ENCODE measurements at places on chromosomes 1 and 21.

GRCh38 chr1:27862671-27863537 is 9.4 kb upstream of the THEMIS2 start:
- DNase-seq, result no peak

- no peak for DNase-seq
These were observed 113.4 kb upstream of the ATP1A1 start for GRCh38 chr1:116259663-116260062.

- no peak for DNase-seq
These were observed 363.0 kb downstream of the SETD4 start for GRCh38 chr21:35697321-35697808.

DNA sequence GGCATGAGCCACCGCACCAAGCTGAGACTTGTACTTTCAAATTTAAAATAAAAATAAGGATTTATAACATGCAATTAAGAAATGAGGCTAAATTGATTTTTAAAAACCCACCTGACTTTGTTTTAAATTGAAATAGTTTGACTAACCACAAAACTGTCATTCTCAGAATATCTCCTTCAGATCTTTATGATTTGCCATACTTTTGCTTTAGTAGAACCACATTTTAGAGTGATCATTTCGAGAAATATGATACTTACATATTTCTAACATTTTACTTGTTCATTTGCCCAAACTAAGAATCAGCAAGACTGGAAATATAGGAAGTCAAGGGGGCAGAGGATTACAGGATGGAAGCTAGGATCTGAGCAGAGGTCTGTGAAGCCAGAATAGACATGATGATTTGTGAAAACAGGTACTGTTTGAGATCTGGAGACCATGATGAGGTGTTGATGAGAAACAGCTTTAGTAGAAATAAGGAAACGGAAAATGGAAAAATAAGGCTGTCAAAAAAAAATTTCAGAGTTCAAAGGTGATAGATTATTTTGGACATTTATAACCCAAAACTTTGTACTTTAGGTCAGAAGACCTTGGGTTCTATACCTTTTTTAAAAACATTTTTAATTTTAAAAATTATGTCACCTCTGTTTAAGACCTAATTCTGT is 44.8 kb downstream of the GIPC2 start:
- no peak for DNase-seq

GRCh38 chr1:5338466-5338865 is 653.8 kb downstream of the NPHP4 start:
- no peak for DNase-seq

DNA sequence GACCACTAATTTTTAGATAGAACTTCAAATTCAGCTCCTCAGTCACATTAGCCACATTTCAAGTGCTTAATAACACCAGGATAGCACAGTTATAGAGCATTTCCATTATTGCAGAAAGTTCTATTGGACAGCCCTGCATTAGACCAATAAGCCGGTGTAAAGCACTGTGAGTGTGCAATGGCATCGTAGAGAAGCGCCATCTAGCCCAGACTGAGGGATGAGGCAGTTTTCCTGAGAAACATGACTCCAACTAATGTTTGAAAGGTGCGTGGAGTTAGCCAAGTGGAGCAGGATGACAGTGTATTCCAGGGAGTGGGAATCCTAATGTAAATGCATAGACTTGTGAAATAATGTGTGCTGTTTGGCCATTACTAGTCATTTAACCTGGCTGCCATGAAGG is 7.7 kb downstream of the RPE65 start:
- DNase-seq, result no peak

DNA sequence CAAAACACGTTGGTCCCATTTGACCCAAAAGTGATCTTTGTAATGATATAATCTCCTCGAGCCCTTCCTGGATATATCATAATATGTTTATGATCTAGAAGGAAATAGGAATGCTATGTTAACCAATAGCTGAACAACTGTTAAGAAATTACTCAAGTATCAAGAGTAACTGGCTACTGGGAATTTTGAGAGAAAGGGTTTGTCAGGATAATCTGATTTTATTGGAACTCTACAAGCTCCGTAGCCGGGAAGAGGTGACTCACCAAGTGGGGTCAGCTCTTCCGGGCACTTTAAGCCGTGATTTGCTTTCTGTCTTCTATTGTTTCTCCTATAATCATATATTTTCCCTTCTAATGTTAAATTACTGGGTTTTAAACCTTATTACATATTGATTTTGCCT is 250.5 kb upstream of the POGK start:
- no peak for DNase-seq

- DNase-seq, result no peak
These were observed 14.4 kb downstream of the RALGPS2 start for GRCh38 chr1:178739285-178740045.

- DNase-seq, result no peak
These were observed 61.3 kb downstream of the GLUL start for GRCh38 chr1:182330303-182330702.

DNA sequence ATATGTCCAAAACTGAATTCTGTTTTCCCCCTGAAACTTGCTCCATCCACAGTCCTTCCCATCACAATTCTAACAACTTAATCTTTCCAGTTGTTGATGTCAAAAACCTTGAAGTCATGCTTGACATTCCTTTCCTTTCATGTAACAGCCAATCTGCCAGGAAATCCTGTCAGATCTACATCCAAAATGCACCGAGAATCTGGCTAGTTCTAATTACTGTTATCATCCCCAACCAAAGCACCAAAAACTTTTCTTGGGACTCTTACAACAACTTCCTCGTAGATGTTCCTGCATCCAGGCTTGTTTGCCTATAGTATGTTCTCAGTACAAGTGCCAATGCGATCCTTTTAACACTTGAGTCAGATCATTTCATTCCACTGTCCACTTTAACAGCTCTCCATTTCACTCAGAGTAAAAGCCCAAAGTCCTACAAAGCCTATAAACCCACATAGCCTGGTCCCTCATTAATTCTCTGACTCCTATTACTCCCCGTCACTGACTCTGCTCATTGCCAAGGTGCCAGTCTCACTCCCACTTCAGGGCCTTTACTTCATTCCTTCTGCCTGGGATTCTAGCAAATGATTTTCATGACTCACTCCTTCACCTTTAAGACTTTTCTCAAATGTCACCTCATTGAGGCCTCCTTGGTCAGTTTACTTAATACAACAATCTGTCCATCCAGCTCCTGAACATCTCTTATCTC is 493.2 kb upstream of the NFIA start:
- DNase-seq, result no peak

- DNase-seq, result no peak
These were observed 3.2 kb downstream of the CCN1 start for GRCh38 chr1:85583611-85584263.

DNA sequence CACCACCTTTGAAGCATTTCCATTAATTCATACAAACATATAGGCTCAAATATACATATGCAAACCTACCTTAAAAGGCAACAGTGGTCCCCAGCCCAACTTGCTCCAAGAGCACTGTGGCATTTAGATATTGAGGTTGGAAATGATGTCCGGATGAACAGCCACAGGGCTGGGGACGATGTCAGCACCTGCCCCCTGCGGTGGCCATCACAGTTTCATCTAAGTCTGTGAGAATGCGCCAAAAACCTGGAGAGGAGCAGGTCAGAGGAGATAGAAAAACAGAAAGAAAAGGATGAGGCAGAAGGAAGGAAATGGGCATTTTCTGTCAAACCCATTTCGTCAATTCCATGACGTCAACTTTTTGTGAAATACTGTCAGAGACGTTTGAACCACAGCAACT is 67.4 kb downstream of the TIAM1 start:
- DNase-seq, result no peak

DNA sequence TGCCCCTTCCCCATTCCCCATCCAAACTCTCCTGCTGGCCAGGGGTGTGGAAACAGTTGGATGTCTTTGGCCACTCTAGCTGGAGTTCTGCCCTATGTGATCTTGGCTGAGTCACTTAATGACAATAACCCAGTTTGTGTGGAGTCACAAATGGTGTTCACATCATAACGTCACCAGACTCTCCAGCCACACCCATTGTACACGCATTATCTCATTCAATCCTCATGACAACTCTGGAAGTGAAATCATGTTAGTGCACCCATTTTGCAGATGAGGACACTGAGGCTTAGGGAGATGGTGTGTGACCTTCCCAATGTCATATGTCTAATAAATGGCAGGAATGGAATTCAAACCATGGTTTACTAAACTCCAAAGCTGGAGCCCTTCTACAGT is 1.2 kb upstream of the CDA start:
- no peak for DNase-seq

GRCh38 chr1:1665815-1666251 is 7.0 kb upstream of the CDK11B start:
- DNase-seq, result no peak

- no peak for DNase-seq
These were observed 26.5 kb downstream of the CYYR1 start for GRCh38 chr21:26546446-26547097.

- DNase-seq, result no peak
These were observed 9.4 kb downstream of the CR1L start for GRCh38 chr1:207654320-207654719.

GRCh38 chr1:100811808-100812207 is 82.8 kb downstream of the EXTL2 start:
- DNase-seq, result no peak

- no peak for DNase-seq
These were observed 45.8 kb downstream of the PDE9A start for GRCh38 chr21:42699196-42699595.

DNA sequence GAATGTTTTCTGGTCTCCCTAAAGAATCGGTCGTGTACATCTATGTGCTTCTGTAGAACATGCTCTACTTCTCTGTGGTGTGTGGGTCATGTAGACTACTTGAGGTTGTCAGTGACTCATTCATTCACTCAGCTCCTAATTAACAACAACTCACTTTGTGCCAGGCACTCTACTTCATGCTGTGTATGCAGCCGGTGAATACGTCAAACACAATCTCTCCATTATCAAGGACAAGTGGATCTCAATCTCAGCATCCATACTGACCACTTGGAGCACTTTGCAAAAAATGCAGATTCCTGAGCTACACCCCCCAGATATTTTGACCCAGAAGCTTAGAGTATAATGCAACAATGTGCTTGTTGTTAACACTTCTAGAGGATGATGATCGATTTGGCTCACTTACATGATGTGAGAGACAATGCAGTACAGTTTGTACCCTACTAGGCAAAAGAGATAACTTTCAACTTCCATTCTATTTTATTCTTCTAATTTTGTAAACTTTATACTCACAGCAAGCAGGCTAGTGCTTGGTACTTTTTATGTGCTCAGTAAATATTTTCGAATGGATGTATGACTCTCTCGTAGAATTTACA is 508.6 kb upstream of the ADAMTS5 start:
- no peak for DNase-seq

DNA sequence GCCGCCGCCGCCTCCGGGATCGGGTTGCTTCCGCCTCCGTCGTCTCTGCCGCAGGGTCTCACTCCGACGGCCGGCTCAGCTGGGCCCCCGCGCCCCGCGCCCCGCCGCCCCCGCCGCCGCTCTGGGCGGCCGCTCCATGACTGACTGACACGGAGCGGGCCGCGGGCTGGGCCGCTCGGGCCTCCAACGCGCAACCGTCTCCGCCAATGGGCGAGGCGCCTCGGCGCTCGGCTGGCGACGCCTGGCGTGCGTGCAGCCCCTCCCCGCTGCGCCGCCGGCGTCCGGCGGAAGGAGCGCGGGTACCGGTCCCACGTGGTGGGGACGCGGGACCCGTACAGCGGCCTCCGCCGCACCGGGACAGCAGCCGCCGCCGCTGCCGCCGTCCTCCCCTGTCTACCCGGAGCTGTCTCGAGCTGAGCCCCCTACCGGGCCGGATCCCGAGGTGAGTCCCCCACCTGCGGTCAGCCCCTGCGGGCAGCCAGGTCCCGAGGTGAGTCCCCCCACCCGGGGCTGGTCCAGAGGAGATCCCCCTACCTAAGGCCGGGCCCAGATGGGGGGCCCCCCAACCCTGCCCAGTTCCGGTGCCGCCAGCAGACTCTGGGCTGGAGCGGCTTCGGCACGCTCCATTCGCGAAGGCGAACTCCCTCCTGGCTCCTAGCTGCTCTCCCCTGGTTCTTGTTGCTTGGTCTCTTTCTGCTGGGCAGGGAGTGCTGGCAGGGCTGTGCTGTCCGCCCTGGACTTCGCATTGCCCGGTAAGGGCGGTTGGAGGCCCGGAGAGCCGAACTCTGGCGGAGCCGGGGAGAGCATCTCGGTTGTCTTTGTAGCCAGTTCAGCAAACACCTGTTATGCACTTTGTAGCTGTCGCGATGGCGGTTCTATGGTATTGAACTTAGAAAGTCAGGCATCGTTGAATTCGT is at the start of the genes TAF5L and URB2:
TAF5L (minus strand) TSS at position 208 of the 917 bp plus-strand sequence. CDS start 11,640 bp downstream, outside the sequence.
URB2 (plus strand) TSS at position 333 of the 917 bp plus-strand sequence. CDS start 1,387 bp downstream, outside the sequence.
- peak; percentile 59 for DNase-seq

DNA sequence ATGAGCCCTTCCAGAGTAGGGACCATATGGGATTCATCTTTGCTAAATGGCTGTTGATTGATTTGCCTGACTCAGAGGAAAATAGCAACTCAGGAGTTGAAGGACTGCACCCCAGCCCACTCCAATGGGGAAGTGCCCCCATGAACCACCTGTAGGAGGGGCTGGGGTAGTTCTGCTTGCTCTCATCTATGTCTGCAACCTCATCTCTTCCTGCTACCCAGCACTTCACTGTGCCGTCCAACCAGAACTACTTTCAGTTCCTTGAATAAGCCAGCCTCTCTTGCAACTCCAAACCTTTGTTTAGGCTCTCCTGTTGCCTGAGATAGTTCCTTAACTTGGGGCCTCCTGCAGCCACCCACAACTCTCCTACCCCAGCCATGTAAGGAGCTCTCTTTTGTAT is 26.6 kb downstream of the BEND5 start:
- no peak for DNase-seq

- no peak for DNase-seq
These were observed 42.5 kb downstream of the NEK2 start for GRCh38 chr1:211632808-211633523.

GRCh38 chr1:34865981-34866761 is 6.6 kb upstream of the SMIM12 start:
- peak; percentile 90 for DNase-seq

DNA sequence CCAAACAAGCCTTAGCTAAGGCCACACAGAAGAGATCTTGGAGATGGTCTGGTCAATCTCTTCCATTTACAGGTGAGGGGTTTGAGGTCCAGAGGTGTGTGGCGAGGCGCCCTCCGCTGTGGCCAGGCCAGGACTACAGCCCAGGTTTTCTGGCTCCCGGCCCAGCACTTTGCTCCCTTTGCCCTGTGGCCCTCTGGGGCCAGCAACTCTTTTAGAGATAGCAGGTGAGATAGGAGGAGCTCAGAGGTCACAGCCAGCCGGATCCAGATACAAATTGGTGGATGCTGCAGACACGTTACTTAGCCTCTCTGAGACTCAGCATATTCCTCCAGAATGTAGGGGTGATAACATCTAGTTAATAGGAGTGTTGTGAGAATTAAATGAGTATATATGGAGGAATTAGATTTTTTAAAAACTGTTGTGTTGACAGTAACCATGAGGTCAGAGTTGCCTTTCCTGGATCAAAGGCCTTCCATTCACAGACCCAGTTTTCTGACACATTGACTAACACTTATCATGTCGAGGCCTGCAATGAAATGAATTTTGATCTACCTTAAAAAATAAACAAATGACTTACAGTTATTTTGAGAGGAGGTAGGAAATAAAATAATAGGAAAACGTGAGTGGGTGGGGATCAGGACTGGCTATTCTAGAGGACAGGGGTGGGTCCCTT is 16.6 kb downstream of the TEX35 start:
- DNase-seq, result no peak

- no peak for DNase-seq
These were observed 5.7 kb downstream of the KCNQ4 start for GRCh38 chr1:40789342-40789598.
